ENCODE measurements at places on chromosomes 3 and 15.

DNA sequence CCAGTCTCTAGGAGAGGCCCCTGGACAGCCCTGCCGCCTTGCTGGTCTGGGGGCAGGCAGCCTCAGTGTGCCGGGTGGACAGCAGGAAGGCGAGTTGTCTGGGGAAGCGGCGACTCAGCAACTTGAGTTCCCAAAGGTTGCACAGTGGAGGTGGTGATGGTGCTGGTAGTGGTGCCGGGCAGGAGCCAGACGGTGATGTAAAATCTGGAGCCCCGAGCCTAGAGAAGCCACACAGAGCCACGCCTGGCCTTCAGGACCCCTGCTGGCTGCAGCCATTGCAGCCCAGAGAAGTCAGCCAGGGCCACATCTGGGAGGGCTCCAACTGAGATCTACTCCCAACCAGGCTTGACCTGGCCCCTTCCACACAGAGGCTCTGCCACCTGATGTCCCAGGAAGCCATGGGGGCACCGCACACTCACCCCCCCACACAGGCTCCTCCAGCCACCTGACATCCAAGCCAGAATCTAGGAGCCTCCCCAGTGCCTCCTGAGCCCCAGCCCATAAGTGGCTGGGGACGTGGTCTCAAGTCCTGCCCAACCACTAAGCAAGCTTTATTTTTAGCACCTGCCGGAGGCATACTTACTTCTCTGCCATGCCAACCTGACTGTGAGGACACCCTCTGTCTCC, 8.8 kb downstream of the C3orf22 start:
- no peak for DNase-seq

- no peak for DNase-seq
These were observed 49.1 kb upstream of the TLE3 start for GRCh38 chr15:70146771-70147170.

DNA sequence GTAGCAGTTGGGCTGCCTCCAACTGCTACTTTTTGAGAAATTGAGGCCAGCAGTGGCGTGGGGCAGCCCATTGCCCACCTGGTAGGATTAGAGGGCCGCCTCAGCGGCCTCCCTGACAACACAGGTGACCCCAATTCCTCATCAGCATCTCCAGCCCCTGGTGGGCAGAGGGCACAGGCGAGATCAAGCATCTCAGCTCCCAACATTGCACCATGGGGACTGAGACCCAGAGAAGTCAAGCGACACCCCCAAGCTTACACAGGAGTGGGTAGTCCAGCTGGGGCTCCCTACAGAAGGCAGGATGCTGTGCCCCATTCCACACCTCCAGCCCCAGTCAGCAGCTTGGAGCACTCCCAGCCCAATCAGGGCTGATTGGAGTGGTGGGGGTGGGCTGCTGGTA, 228 bp upstream of the H1-8 start:
- DNase-seq, result no peak

DNA sequence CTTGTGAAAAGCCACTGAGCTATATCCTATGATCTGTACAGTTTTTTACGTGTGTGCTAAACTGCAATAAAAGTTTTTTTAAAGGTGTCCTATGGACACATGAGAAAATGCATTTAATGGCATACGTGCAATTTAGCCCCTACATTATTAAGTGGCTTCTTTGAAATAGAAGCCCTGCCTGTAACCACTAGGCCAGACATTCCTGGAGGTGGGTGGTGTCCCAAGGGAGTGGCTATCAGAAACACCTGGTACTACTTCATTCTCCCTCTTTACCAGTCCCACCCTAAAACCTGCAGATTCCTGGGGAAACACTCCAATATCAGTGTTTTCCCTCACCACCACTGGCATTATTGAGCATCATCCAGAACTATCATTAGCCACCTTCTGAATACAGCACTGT, 100.0 kb downstream of the OXNAD1 start:
- DNase-seq, result no peak

- no peak for DNase-seq
These were observed 5.9 kb downstream of the ZNF710 start for GRCh38 chr15:90007076-90007460.

DNA sequence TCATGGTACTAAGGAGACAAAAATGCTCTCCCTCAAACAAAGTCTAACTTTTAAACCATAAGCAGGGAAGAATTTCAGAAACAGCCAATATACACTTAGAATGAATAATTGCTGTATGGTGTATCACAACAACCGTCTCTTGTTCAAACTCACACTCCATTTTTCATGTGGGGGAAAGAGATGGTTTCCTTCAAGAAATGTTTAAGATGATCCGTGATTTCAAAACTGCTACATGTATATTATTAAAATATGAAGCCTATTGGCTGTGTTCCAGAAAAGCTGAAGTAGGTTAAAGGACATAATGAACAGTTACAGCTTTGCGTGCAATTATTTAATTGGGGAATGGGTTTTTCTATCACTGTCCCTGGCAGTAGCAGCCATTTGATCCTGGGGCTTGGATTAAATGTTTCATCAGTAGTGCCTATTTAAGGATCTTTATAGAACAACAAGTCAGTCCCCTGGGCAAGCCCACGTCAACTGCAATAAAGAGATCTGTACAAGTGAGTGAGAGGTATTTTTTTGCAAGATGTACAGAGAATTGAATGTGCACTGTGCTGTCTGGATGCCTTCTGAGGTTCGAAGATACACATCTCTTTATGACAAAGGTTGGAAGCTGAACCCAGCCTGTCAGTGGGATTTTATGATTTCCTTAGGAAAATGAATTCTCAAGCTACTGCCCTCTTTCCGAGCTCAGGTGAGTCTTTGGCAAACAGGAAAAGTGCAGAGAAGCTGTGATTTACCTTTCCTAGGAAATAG, 337.2 kb upstream of the RARB start:
- DNase-seq, result no peak

DNA sequence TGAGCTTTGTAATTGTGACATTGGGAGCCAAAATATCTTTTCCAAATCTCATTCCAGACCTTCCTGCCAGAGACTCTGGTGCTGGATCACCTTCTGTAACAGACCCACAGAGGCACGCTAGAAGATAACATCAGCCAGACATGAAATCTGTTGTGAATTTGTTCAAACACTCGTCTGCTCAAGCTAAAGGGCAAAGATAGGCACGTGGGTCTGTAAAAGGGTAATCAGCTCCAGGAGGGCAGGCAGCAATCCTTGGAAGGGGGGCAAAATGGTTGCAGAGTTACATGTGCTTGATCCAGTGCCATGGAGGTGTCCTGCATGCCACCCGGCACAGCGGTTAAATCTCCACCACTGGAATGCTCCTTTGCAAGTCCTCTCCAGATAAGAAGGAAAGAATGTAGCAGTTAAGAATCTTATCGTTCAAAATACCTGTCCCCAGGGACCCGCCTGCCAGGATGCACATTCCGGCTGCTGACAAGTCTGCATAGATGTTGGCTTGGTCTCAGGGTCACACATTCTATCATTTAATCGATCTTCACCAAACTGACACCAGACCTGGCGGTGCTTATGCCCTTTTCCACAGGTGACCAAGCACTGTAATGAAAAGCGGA, 74.8 kb downstream of the ADAMTS9 start:
- no peak for DNase-seq

- no peak for DNase-seq
These were observed 26.4 kb downstream of the GNB5 start for GRCh38 chr15:52164631-52165265.

DNA sequence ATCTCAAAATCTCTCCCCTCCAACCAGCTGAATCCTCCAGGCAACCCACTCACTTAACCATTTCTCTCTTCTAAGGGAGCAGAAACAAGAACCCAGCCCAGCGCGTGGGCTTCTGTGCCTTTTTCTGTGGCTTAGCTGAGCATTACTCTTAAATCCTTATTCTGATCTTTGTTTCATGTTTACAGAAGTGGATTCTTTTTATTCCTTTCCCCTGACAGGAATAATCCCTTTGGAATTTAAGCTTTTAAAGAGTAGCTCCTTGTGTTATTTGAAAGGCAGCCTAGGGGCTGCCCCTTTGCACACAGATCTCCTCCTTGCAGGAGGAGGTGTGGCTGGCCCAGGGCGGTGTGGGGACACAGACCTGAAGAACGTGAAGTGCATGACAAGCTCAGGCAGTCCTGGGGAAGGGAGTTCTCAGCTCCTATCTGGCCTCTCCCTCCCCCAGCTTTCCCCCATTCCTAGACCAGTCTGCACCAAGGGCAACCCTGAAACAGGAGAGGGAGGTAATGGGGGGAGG, 77.1 kb upstream of the UBE2E1 start:
- no peak for DNase-seq

DNA sequence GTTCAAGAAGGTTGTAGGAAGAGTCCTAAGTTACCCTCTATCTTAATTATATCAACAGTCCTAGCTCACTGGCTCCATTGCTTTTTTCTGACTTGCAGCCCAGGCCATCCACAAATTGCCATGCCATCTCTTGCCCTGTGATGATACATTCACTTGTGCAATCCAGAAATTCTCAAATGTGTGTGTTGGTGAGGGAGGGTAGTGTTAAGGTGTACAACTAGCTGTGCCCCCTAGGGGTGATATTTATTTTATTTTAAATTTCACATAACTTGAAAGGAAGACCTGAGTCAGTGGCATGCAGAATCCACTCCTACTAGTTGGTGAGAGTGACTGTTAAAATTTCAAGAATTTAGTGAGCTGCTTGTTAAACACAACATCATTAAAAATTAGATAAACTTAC, 156.1 kb upstream of the ANKRD28 start:
- no peak for DNase-seq

GRCh38 chr3:45608296-45608695, 13.7 kb downstream of the LIMD1 start:
- no peak for DNase-seq

- no peak for DNase-seq
These were observed 19.8 kb downstream of the NMNAT3 start for GRCh38 chr3:139657936-139658335.

DNA sequence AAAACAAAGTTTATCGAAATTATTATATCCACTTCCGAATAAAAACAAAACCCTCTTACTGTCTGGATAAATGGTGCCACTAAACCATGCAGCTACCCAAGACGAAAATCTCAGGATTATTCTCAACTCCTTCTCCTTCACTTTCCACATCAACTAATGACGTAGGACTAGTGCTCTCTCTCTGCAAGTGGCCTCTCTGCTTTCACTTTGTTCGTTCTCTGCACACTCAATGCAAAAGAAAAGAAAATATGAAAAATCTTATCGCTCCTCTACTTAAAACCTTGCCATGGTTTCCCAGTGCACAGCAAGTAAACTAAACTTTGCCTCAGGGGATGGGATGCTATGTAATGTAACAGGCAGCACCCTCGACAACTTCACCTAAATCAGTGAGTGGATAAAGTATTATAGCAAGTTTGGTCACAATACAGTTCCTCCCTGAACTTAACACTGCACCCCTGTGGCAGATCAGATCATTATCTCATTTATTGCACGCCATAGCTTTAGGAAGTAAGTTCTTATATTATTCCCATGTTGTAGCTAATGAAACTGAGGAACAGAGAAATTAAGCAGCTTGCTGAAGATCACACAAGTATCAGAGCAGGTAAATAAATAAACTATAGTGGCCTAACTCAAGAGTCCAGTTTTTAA, 262.7 kb upstream of the GADL1 start:
- no peak for DNase-seq

GRCh38 chr3:37228749-37229148, 54.4 kb upstream of the LRRFIP2 start:
- DNase-seq, result no peak

DNA sequence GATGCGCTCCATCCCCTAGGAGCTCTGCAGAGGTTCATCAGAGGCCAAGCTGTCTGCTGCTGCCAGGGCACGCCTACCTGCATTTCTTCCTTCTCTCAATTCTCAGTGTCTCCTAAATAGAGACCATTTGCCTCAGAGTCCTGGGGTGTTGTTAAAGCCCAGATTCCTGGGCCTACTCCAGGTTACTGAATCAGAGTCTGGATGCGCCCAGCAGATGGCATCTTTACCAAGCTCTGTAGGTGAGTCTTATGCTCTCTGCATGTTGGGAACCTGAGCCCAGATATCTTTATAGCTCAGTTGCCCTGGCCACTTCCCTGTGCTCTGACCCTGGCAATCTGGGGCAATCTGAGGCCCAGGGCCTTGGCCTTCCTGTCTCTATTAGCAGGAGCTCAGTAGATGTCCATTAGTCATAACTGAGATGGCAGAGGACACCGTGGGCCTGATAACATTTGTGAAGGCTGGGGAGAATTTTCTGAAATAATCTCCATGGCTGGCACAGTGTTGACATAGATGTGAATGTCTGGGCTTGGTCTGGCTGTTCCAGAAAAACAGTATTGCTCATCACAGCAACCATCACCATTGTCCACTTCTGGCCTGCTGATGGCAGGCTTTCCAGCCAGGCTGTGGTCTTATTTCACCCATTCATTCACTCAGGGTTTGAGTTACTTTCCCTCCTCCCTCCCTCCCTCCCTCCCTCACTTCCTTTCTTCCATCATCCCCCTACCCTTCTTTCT, 13.3 kb upstream of the RBP1 start:
- DNase-seq, result no peak

DNA sequence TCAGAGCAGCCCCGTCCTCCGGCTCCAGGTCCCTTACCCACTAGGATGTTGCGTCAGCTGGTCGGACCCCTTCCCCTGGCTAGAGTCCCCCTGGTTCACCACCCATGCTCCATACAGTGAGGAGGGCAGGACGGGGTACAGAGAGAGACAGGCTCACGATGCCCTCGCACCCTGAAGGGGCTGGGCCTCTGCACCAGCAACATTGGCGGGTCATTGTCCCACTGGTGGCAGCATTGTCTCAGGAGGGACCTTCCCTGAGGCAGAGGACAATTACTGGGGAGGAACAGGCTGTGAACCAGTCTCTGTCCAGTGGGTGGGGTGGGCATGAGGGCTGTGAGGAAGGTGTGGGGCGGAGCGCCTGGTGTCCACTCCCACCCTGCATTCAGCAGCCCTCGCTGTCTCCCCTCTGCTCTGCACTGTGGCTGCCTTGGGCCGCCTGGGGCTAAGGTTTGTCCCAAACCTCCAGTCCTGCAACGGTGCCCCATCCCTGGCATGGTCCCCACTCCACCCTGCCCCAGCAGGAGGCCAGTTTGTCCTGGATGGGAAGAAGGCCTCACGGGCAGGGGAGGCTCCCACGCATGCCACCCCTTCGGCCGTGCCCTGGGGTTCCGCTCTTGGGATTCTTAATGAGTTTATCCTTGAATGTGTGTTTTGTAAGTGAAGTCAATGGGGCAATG, 48.0 kb upstream of the KLF13 start:
- no peak for DNase-seq

GRCh38 chr3:47523310-47524073, 10.0 kb upstream of the ELP6 start:
- DNase-seq, result no peak

GRCh38 chr15:76962337-76963013, 30.9 kb downstream of the RCN2 start:
- no peak for DNase-seq

- no peak for DNase-seq
These were observed 45.8 kb upstream of the CCDC50 start for GRCh38 chr3:191283400-191283799.

DNA sequence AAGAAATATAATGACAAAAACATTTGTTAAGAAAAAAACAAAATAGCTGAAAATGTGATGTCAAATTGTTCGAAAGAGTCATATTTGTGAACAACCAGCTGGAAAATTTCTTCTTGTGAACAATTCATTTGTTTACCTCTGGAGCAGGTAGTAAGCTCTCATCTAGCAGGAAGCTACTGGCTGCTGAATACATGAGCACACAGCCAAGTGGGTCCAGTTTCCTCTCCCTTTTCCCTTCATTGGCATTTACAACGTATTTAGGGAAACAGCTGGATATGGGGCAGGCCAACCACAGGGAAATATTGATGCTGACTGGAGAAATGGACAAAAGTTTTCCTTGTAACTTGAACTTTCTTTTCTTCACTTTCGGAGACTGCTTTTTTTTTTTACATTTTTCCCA, 1354.7 kb upstream of the EPHA6 start:
- no peak for DNase-seq

GRCh38 chr15:80937718-80938117, 51.9 kb downstream of the MESD start:
- DNase-seq, result no peak

Data from right kidney (tissue), 9 donors.